Activated CD8-positive, alpha-beta memory T cell treated with anti-CD3 and anti-CD28 coated beads, Interleukin-2, amount 50 U/mL, for 4 hours (primary cell): ENCODE measurements at places on chromosomes 3 and 15.

DNA sequence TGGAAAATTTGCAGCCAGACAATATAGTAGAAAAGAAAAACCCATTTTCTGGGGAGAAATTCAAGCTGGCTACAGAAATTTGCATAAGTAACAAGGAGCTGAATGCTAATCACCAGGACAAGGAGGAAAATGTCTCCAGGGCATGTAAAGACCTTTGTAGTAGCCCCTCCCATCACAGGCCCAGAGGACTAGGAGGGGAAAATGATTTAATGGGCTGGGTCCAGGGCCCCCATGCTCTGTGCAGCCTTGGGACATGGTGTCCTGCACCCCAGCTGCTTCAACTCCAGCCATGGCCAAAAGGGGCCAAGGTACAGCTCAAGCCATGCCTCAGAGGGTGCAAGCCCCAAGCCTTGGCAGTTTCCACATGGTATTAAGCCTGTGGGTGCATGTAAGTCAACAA, 197.6 kb upstream of the POU1F1 start:
- no peak for DNase-seq

- no peak for DNase-seq
Observed at GRCh38 chr3:108388136-108389132, 92.1 kb downstream of the HHLA2 start.

- no peak for DNase-seq
Observed at GRCh38 chr15:89105147-89105546, 16.9 kb downstream of the ABHD2 start.

- no peak for DNase-seq
Observed at GRCh38 chr15:68330416-68330815, 52.9 kb downstream of the FEM1B start.

DNA sequence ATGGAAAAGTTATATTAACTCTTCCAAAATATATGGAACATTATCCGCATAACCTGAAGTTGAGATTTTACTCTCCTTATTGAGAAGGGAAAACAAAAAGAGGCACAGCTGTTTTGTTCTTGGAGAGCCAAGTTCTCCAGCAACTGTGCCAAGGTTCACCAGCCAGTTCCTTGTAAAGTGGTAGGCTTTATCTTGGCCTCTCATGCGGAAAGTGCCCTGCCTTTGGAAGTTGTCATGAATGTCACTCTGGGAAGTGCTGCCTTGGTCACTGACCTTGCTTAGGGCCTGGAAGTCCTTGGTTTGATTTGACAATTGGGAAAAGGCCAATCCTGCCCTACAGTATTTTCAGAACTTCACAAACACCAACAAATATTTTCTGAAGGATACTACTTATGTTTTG, 44.2 kb upstream of the THRB start:
- DNase-seq = no peak

- no peak for DNase-seq
Observed at GRCh38 chr3:15645740-15646501, 44.4 kb downstream of the BTD start.

- no peak for DNase-seq
Observed at GRCh38 chr3:144394032-144394431, 422.4 kb downstream of the DIPK2A start.

GRCh38 chr3:12400616-12401194, 83.6 kb upstream of the TSEN2 start:
- no peak for DNase-seq

DNA sequence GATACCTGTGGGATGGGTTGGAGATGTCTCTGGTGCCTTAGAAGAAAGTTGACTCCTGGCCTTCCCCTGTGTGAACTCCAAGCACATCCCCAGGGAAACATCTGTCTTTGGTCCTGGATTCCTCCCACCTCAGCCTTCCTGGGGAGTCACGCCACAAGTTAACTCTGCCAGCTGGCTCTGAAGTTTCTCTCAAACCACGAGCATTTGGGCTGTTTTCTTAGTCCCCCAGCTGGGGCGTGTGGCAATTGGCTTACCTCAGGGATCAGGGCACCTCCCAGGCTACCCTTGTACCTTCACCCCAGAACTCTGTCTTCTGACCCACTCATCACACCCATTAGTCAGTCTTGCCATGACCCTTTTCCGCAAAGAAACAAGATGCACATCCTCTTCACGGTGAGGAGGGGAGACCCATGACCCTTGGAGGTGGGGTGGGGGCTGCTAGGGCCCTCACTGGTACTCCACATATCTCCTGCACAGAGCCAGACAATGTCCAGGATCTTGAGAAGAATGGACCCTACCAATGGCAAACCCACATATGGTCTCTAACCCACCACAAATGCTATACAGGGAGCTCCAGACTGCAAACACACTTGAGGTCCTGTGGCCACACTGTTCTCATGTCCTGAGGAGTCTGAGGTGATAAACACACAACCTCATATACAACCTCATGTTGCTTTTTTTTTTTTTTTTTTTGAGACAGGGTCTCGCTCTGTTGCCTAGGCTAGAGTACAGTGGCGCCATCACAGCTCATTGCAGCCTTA, 3.9 kb downstream of the NEIL1 start:
- DNase-seq = no peak

DNA sequence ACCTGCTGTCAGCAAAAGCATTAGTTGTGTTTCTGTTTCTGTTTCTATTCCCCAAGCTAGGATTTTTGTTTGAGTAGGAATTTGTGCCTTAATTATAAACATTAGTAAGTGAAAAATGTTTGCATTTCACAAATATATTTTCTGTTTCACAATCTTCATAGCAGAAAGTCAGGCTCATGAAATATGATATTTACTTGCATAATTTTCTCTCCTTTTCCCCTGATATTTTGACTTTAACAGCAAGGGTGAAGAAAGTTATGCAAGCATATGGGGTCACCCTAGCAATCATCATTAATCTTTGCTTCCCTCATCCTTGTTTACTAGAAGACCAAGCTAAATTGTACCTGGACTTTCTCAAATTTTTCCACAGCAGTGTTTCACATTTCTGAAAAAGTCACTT, 140.3 kb upstream of the SEMA6D start:
- no peak for DNase-seq

DNA sequence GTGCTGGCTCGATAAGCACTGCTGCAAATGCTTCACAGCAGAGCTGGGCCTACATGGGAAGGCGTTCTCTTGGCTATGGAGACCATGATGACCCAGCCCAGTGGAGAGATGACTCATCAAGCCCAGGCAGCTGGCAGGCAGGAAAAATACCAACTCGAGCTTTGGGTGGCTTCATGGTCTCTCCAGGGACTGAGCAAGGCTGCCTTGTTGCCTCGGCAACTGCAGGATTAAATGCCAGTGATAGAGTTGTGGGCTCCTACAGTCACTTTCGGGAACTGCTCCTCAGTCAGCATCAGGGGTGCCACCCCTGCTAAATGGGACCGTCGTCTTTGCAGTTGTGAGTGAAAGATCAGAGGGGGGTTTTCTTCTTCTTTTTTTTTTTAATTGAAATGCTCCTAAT, 54.6 kb upstream of the MYZAP start:
- DNase-seq = no peak

- no peak for DNase-seq
Observed at GRCh38 chr3:142724682-142725356, 985 bp downstream of the TRPC1 start.

GRCh38 chr15:96361309-96362010, 31.0 kb downstream of the NR2F2 start:
- DNase-seq = no peak

- DNase-seq = no peak
Observed at GRCh38 chr3:46400000-46400734, 6.7 kb downstream of the CCR5AS start.

GRCh38 chr3:168002786-168003368, 92.8 kb downstream of the GOLIM4 start:
- DNase-seq = no peak

DNA sequence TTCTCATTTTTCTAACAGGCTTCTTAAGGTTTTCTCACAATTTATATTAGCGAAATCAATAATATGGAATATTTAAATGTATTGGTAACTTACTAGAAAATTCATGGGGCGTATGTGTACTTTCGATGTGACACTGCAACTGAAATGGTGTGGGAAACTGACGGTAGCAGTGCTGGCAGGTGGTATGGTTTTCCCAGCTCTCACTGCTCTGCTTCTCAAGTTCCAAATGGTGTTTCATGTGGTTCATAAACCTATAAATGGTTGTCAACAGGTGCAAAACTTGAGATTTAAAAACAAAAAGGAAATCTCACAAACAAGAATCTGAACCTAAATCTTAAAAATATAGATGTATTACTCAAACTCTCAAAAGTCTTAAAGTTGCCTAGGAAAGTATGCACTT, 54.7 kb downstream of the ZNF280D start:
- no peak for DNase-seq

GRCh38 chr3:4467522-4467867, 426 bp upstream of the SUMF1 start:
- DNase-seq = no peak

- DNase-seq = no peak
Observed at GRCh38 chr3:122977746-122978466, 49.7 kb downstream of the SEMA5B start.

- DNase-seq = no peak
Observed at GRCh38 chr3:76624164-76624563, 415.7 kb upstream of the ROBO2 start.

- DNase-seq = no peak
Observed at GRCh38 chr3:160106905-160107861, 118.0 kb upstream of the C3orf80 start.

DNA sequence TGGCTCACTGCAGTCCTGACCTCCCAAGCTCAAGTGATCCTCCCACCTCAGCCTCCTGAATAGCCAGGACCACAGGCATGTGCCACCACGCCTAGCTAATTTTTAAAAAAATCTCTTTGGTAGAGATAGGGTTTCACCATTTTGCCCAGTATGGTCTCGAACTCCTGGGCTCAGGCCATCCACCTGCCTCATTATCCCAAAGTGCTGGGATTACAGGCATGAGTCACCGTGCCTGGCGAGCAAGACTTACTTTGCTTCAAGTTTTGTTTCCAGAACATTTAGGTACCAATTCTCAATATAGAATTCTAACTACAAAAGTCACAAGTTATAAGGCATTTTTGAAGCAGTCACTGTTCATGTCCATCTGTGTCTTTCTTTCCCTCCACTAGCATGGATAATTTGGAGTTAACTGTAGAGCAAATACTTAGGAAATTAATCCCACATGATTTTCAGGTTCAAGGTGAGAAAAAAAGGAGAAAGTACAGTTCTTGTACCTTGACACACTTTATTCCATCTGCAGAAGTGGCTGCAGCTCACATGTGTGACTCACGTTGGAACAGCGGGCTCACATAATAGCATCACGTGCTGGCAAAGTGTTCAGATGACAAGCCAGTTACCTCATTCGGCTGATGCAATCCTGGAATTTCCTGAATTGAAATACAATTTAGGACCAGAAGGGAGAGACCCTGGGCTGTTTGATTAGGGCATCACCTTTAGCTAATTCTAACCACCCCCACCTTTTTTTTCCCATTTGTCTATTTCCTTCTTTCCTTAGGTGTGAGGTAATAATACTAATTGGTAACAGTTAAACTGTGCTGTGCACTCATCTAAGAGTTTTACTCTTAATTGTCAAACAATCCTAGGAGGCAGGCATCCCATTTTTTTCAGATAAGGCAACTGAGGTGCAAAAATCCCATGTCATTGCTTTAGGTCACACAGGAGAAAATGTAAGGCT, 46.9 kb upstream of the NEDD4 start:
- no peak for DNase-seq

DNA sequence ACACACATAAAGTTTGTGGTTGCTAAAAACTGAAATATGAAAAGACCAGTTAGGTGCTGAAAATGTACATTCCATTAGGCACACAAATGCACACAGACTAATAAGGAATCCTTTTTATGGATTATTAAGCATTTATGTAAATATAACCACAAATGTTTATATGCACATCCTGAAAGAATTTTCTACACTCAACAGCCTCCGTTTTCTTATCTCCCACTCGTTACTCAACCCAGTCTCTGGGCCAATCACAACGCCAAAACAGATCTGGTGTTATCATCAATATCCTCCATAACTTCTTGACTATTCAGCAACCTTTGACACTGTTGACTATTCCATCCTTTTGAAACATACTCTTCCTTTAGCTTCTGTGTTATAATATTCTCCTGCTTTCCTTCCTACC, 136.4 kb downstream of the ATP8B4 start:
- no peak for DNase-seq

GRCh38 chr3:59023612-59024011, 26.2 kb downstream of the CFAP20DC start:
- no peak for DNase-seq

- DNase-seq = no peak
Observed at GRCh38 chr3:81500039-81500438, 261.4 kb downstream of the GBE1 start.
